CMK (cell line): ENCODE measurements at places on chromosomes 3 and 15.

GRCh38 chr3:183468424-183468823, 40.0 kb upstream of the MCF2L2 start:
- DNase-seq, result no peak

DNA sequence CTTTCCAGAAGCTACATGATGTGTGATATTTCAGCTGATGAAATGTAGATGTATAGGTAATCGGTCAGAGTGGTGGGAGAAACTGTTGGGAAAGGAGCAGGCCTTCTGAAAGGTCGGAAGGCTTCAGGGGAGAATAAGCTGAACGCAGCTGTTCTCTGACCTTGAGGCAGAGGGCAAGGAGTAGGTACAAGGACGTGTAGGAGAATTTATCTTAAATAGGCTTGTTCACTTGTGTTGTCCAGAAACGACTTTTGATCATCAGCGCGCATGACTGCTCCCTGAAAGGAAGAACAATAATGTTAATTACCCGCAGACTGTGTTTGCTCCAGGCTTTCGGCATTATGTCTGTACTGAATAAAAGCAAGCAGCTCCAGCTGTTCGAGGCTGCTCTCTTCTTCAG, 39.6 kb downstream of the GPR160 start:
- no peak for DNase-seq

DNA sequence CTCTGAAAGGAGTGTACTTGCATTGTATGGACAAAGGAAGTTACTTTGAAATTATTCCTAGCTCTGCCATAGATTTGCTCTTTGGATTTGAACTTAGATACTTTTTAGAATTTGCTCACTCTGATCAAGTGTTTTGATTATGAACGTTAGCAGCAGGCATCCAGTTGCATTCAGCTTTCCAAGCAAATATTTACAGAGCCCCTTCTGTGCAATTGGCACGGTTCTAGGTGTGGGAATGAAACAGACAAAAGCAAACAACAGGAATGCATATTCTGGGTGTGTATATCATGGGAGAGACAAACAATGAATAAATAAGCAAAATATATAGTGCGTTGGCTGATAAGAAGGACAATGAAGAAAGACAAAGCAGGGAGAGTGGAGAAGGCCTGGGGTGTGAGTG, 125.5 kb upstream of the ADAMTS9 start:
- no peak for DNase-seq

GRCh38 chr3:138848696-138849095, 14.0 kb upstream of the PIK3CB start:
- no peak for DNase-seq

DNA sequence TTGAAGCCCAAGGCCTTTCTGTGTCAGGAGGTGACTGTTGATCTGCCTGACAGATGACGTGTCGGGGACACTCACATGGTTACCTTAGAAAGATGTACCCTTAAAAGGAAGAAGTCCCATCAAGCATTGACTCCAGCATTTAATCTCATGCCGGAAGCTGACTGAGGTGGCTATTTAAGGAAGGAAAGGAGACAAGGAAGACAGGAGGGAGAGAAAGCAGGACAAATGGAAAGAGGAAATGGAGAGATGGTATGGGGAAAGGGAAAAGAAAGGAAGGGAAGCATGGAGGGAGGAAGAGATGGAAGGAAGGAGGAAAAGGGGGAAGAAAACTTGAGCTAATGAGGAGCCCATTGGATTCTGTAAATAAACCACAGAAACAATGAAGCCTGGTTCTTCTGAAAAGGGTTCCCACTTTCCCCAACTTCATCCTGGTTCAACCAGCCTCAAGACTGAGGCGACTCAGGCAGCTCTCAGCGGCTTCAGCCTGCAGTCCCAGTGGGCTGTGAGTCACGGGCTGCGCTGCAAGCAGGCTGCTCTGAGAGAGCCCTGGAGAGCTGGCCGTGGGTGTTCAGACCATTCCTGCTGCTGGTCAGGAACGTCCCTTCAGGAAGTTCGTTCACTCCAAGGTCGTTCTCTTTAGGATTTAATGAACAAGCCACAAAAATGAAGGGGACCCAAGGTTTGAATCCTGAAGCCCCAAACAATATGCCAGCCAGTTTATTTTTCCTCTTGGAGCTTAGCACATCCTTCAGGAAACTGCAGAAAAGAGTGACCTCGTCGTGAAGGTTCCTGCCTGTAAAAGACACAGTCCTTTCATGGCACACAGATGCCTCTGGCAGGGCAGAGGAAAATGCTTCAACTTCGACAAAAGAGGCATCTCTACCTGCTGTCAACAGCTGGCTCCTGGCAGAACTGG, 69.6 kb upstream of the THBS1 start:
- no peak for DNase-seq

GRCh38 chr3:137062250-137062649, 104.5 kb downstream of the IL20RB start:
- no peak for DNase-seq

- DNase-seq, result no peak
Observed at GRCh38 chr3:100900671-100901335, 92.4 kb downstream of the ABI3BP start.

DNA sequence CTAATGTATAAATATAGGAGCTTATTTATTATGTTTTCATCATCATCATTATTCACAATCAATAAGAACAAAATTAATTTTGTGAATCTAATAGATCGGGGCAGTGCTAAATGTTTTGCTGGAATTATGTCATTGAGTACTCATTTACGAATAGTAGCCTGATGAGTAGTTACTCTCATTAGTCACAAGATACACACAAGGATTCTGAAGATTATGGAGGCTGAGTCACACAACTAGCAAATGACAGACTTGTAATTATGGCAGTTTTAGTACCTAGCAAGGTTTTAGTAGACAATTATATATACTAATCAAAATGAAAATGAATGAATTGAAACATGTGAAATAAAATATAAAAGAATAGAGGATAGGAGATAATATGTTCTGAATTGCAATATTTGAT, 954.2 kb downstream of the CADM2 start:
- DNase-seq, result no peak

DNA sequence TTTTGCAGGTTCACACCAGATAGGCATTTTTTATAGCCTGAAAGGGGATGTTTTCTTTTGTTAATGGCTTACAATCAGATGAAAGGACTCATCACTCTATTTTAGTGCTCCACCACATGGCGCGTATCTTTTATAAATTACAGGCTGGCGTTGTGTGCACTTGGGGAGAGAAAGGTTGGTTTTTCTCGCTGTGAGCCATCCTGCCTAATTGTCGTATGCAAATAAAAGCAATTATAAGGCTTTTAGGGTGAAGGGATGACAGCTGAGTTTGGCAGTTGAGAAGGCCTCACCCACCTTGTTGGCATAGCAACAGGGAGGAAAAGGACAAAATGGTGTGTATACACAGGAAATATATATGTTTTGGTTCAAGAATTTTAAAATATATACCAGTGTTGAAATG, 268.0 kb downstream of the NR2F2 start:
- no peak for DNase-seq
